ENCODE measurements at places on chromosomes 5 and 9.

GRCh38 chr9:70448919-70449318 is 34.5 kb upstream of the KLF9 start:
- no peak for ATAC-seq

DNA sequence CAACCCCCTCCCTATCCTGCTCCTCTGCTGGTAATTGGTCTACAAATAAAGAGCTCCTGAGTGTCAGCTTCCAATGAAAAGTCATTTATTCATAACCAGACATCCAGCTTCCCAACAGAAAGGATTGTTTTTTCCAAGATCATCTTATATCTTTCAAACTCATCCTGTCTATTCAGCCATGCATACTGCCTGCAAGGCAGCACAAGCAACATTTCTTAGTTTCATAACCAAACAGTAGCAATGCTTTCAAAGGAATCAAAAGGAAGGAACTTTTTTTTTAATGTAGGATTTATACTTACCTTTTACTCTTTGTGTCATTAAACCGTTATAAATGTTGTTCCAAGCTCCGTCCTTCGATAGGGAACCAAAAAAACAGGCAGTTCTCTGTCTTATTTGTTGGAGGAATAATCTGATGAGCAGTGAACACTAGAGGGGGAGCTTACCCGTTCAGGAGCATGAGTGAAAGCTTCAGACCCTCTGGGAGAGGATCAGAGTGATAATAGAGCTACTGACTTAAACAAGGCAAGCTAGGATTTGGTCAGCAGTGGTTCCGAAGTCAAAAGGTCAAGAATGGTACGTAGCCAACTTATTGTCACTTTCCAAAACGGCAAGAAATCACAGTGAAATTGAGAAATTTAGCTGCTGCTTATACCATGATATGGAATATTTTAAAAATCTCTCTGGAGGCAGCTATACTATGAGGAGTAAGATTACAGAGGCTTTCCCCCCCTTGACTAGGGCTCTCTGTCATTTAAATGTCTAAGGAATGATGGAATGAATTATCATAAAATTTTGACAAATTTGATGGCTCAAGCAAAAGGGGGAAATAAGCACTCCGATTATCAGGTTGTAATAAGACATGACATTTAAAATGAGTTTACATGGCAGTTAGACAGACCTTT is 892.9 kb downstream of the NR2F1-AS1 start:
- no peak for ATAC-seq

DNA sequence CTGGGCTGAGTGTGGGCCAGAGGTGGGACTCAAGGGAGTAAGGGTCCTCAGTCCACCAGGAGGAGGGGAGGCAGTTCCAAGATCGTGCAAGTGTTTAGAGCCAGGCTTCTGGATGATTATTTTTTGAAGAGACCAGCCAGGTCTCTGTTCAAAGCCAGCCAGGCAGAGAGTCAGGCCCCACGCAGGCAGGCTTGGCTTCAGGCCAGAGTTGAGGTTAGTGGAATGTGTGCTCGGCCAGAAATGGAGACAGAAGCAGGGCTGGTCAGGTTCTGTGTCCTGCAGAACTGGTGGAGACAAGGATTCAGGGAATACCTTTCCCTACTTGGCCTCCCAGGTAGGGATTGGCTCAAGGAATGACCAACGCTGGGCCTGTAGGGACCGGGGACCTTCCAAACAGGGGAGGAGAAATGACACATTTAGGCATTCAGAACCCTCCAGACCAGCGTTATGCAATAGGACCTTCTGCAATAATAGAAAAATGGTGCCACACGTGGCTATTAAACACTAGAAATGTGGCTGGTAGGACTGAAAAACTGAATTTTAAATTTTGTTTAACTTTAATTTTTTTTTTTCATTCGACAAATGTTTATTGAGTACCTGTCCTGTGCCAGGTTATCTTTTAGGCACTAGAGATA is 106.2 kb downstream of the CMYA5 start:
- no peak for ATAC-seq

DNA sequence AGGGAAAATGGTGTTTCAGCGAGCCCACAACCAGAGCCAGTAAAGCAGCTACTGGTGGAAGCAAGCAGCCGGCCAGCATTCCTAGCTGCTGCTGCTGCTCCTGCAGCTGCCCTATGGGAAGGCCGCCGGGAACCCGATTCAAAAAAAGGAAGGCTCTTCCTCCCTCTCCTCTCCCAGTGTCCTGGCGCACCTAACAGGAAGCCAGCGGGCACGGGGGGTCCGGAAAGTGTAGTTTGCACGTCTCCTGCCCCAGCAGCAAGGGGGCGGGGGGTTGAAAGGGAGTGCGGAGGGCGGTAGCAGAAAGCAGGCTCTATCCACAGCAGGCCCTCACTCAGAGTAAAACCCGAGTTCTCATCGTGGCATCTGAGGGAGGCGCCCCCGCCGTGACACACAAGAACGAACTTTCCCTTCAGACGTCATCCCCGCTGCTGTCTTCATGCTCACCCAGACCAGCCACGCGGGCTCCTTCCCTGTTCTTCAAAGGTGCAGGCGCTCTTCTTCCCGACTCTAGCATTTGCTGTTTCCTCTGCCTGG is 16.5 kb downstream of the GRXCR2 start:
- ATAC-seq: peak; percentile 40

DNA sequence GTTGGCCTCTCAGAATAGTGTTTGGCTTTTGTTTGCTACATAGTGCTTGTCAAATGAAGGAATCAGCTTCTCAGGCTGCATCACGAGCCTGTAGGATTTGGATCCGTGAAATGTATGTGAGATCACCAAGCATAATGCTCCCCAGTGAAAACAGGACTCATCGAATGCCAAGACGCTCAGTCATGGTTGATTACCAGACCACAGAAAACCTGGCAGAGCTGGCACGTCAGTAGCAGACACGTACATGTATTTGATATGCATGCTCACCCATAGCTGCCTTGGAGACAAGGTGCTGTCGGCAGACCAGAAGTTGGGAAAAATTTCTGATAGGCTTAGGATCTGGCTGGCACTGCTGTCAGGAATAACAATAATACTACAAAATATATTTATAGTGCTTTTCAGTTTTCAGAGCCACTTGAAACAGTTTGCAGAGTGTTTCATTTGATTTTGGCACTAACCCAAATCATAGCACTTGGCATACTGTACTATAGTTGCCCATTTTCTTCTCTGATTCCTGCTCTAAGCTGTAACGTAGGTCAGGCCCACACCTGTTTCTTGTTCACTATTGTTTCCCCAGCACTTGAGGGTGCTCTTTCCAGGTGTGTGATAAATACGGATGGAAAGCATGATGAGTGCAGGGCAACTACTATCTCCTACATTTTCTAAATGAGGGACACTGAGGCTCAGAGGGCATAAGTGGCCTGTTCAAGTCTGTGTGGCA is 226.1 kb downstream of the NR3C1 start:
- peak; percentile 91 for ATAC-seq

- ATAC-seq: peak; percentile 52
Observed at GRCh38 chr9:69937360-69937759, 106.3 kb upstream of the MAMDC2 start.

GRCh38 chr9:132488626-132489025 is 78.6 kb downstream of the CFAP77 start:
- no peak for ATAC-seq

All from esophagus mucosa (tissue), 1 donor.